ENCODE measurements at places on chromosomes 2 and 18. TPM values are rescaled to one million over a fixed set of nuclear protein-coding genes. Genes with fewer than 3 reads are reported as not detected.

DNA sequence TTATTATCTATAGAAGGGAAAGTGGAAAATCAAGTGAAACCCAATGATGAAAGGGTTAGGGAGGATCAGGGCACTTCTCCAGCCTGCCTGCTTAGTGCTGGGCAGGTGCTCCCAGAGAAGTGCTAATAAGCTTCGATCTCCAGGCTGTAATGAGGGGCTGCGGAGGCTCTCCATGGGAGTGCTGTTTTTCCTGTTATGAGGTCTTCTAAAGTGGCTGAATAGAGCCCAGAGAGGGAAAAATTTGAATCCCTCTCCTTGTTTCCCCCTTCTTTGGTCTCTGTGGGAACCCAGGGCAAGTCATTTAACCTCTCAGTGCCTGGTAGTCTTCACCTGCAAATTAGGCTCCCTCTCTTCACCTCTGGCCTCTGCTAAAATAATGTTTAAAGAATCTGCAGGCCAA is 351.7 kb upstream of the DCC start:
- no peaks in the 10 kb centered on the region for H3K4me1 ChIP-seq
- H3K27ac ChIP-seq = no peak overlapping the region
- DNase-seq = no peak
- no peaks in the 10 kb centered on the region for H3K27me3 ChIP-seq
- no peaks in the 10 kb centered on the region for H3K36me3 ChIP-seq

DNA sequence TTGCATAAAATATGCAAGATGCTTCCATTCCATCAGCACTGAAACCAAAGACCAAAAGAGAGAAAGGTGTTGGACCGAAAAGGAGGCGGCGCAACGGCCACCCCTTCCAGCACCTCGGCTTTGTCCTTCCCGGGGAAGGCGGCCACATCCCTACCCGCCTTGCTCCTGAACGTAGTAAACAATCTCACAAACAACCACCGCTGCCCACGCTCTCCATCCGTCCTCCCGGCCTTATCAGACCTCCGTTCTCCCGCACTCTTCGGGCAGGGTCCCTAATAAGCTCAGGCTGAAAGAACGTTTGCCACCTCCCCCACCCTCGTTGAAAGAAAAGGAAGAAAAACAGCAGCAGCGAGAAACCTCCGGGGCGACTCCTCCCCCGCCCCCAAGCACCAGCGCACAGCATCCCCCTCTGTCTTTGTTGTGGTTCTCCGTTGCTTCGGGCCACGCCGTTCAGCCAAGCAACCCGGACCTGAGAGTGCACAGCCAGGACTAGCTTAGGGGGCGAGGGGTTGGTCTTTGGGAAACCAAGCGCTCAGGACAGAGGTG is 4.4 kb downstream of the EVX2 start:
- peaks cover 1% of the 10 kb centered on the region for H3K4me1 ChIP-seq
- no peak overlapping the region for H3K27ac ChIP-seq
- no peak for DNase-seq
- H3K36me3 ChIP-seq = no peaks in the 10 kb centered on the region

IER3IP1 gene
- polyA plus RNA-seq = 11.7 TPM

IL18R1 gene
- polyA plus RNA-seq = 0.14 TPM

- H3K4me1 ChIP-seq = no peaks in the 10 kb centered on the region
- H3K36me3 ChIP-seq = no peaks in the 10 kb centered on the region
- H3K27me3 ChIP-seq = peaks cover 49% of the 10 kb centered on the region
- H3K4me3 ChIP-seq = no peak overlapping the region
Observed at GRCh38 chr2:230899786-230900185, 25.3 kb downstream of the GPR55 start.

PLGLB2 gene
- polyA plus RNA-seq = 0.99 TPM

GRCh38 chr2:141103216-141103615 is 1027.6 kb downstream of the LRP1B start:
- no peak overlapping the region for H3K27ac ChIP-seq
- H3K36me3 ChIP-seq = no peaks in the 10 kb centered on the region
- DNase-seq = no peak
- no peaks in the 10 kb centered on the region for H3K27me3 ChIP-seq

DNA sequence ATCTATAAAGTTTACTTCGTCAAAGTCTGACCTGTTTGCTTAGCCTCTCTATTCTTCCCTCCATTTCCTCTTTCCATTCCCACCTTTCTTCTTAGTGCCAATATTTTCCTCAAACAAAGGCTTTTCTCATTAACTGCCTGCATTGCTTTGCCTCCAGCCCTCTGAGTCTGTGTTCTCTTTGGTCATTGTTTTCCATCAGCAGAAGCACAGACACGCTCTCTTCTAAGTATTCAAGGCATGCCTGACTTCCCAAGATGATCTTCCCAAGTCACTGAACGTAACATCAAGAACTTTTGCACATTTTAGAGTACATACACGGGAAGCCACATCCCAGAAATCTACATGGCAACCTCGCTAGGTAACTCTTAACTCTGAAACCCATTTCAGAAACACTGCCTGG is 32.6 kb upstream of the ANXA4 start:
- H3K4me1 ChIP-seq = no peaks in the 10 kb centered on the region
- H3K27ac ChIP-seq = no peak overlapping the region
- H3K27me3 ChIP-seq = no peaks in the 10 kb centered on the region
- no peak overlapping the region for H3K4me3 ChIP-seq

DNA sequence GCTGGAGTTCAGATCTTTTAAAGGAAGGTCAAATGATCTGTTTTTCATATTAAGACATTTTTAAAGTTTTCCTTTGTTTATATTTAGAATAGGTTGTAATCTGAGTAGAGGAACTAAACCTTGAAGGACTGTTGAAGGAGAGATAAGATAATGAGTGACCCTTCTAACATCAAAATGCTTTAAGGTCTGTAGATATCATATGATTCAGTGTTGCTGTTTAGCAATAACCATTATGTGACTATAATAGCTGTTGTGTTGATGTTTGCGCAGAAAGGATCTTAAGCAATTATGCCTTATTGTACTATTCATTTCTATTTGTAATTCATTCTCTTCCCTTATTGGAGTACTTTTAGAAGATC is 60.0 kb downstream of the SLC16A14 start:
- no peak overlapping the region for H3K4me3 ChIP-seq
- H3K27ac ChIP-seq = no peak overlapping the region
- H3K4me1 ChIP-seq = peaks cover 15% of the 10 kb centered on the region
- H3K27me3 ChIP-seq = no peaks in the 10 kb centered on the region

GRCh38 chr2:173032032-173032431 is 43.6 kb upstream of the MAP3K20 start:
- peaks cover 9% of the 10 kb centered on the region for H3K4me1 ChIP-seq
- H3K4me3 ChIP-seq = no peak overlapping the region
- no peaks in the 10 kb centered on the region for H3K36me3 ChIP-seq

ONECUT2 gene
- polyA plus RNA-seq = 0.01 TPM

GRCh38 chr2:70201831-70202230 is 11.0 kb upstream of the C2orf42 start:
- no peaks in the 10 kb centered on the region for H3K4me1 ChIP-seq
- no peak overlapping the region for H3K27ac ChIP-seq
- no peak for DNase-seq
- H3K36me3 ChIP-seq = no peaks in the 10 kb centered on the region
- no peaks in the 10 kb centered on the region for H3K27me3 ChIP-seq
